ENCODE measurements at places on chromosomes 4 and X.

GRCh38 chr4:54066718-54067129 is 2.3 kb upstream of the CHIC2 start:
- DNase-seq = no peak

DNA sequence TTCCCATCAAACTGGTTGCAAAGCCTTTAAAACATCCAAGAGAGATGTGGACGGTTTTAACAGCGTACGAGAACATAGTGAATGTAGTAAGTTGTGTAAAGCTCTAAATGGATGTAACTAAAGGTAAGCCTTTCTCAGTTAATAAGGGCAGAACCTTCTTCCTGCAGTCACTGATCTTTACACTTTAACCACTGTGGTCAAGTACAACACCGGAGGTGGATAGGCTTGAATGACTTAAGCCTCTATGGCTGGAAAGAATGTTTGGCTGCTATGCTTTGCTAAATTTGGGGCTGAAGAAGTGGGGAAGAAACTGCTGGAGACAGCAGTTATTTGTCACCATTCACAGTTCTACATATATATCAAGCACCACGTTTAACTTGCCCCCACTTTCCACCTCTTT is 285.1 kb upstream of the FMR1 start:
- DNase-seq = no peak

GRCh38 chrX:130083656-130084382 is 26.5 kb downstream of the ELF4 start:
- DNase-seq = no peak

GRCh38 chr4:40606239-40606767 is 23.4 kb downstream of the RBM47 start:
- no peak for DNase-seq

DNA sequence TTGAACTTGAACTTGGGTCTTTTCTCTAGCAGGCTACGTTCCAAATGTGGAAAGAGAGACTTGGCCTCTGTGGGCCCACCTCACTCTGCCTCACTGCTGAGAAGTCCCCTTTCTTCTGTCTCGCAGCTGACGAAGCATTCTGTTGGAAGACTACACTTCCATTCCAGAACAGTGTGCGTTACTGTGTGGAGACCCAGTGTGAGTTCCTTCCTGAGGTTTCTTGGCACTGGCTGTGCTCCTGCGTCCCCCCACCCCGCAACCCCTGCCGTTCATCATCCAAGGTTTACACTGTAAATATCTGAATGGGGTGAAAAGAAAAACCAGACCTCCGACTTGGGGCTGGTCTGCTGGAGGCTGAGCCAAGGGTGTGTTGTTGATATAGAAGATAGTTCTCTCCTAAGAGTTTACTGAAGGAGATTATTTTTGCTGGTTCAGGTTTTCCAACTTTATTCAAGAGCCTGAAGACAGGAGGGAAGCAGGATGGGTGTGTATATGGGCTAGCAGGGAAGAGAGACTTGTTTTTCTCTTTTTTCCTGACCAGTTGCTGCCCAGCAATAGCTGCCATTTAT is 34.7 kb downstream of the NHSL2 start:
- DNase-seq = no peak

- no peak for DNase-seq
These were observed 8.5 kb downstream of the UNC5C start for GRCh38 chr4:95540227-95540626.

DNA sequence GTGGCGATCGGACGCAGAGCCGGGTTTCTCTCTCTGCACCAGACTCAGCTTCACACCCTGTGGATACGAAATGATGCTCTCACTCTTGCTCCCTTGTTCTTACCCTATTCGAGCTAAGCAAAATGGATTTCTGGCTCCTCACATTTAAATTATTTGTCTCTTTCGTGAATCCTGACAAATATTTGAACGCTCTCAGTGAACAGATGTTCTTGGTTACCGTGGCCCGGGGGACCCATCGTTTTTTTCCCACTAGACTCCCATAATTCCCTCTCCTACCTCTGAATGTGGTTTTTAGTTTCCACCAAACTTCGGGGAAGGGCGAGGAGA is 630 bp downstream of the SMARCA5 start:
- no peak for DNase-seq

DNA sequence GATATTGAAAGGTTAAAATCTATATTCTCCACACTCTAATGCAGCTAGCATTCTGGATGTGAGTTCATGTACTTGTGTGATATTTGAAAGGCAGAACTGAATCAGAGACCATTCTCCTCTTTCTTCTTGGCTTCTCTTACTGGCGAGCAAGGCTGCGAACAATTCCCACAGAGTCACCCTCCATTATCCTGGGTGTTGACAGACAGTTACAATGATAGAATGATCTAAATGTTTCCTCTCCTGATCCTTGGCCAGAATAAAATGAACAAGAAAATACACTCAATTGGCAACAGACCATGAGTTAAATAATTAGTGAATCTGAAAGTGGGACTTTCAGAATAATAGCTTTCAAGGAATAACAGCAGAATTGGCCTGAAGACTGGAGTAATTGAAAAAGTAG is 342.8 kb downstream of the RAPGEF2 start:
- no peak for DNase-seq

GRCh38 chrX:10577853-10578252 is 42.5 kb downstream of the MID1 start:
- no peak for DNase-seq

DNA sequence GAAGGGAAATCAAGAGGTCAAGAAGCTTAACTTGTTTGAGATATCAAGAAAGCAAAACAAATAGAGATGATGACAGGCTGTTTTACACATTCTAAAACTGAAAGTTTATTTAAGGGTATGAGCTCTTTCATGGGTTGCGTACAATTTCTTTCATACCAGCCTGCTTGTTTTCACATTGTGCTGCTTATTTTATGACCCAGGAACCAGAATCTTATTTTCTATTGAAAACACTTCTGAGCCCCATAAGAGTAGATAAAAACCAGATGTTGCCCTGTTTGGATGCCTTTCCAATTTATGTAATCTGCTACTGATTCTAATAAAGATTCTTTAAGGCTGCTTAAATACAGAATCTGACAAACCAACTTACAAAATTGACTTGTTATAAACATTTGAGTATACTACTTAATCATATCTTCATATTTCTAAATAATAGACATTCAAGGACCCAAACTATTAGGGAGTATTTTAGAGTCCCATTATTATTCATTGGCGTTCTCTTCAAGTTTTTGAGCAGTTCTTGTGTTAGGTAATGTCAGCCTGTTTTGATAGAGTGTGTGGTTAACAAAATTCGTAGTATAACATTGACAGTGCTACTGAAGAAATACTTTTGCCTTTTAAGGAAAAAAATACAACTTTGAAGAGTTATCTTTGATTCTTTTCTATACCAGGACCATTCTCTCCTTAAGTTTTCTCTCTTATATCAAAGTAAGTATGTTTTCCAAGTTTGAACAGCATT is 74.4 kb downstream of the PDLIM5 start:
- DNase-seq = no peak

DNA sequence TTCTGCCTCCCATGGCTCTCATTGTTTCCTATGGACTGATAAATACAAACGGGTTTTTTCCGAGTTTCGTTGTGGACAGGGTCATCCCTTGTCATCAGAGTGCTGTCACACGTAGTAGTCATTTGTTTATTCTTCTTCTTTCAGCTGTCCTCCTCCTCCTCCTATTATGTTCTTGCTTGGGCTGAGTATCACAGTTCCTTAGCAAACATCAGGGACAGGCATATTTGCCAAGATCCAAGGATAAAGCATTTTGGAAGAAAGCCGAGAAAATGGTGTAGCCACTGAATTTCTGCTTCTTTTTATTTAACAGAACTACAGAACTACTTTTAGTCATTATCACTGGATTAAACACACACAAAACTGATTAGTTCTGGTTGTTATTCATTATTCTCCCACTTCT is 167.9 kb downstream of the MAML3 start:
- no peak for DNase-seq

DNA sequence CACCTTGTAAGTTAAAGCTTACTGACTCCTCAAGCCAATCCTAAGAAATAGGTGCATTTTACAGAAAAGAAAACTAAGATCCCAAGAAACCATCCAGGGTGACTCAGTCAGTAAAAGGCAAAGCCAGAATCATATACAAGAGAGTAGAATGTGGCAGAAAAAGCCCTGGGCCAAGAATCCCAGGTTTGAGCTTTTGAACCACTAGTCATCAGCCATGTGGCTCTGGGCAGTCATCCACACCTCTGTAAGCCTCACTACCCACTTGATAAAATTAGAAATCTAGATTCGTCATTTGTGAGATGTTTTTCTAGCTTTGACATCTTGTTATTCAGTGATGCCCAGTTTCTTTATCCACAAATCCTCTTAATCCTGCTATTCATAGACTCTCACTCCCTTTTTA is 122.2 kb upstream of the PDE5A start:
- no peak for DNase-seq

- no peak for DNase-seq
These were observed 2052.9 kb downstream of the ARAP2 start for GRCh38 chr4:34191443-34191842.

DNA sequence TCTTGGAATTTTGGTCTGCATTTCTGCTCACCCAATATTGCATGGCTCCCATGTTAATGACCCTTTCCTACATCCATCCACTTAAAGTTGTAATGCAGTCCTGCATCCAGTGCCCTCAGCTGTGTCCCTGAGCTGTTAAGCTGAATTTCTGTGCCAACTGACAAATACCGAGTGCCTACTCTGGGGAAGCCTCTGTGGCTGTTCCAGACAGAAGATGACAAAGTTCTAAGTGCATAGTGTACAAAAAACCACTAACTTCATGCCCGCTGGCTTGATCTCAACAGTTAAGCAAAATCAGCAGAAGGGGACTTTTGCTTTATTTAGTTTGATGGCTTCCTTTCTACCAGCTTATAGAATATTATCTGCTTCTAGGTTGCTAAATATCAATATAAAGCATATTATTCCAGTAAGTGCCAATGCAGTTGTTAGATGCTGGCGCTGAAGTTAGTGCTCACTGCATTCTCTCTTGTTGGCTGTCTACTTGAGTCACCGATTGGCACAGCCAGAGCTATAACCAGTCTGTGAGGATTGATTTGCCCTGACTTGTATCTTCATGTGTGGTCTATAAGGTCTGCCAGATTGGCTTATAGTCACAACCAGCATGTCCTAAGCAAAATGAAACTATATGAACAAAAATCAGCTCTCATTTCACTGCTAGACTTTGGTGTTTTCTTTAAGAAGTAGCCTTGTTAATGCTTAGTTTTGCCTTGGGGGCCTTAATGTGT is 98.9 kb downstream of the KLHL8 start:
- DNase-seq = no peak

- DNase-seq = no peak
These were observed 53.5 kb upstream of the PDE5A start for GRCh38 chr4:119682099-119682498.

DNA sequence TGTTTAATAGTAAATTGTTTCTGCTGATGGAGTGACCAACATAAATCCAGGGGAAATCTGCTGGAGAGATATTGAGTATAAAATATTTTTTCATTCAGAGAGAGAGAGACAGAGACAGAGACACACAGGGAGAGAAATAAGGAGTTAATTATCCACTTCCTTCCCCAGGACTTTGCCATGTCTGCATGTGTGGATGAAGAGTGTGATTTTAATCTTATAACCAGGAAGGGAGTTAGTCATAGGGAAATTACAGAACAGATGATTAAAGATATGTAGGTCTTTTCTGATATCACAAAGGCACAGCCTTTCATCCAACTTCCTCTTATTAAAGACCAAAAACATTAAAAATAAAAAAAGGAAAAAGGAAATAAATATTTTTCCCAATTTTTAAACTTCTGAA is 526.3 kb downstream of the SPRY1 start:
- no peak for DNase-seq

- no peak for DNase-seq
These were observed 690.3 kb upstream of the FAM241A start for GRCh38 chr4:111454961-111455360.

GRCh38 chr4:72969976-72970375 is 99.5 kb downstream of the COX18 start:
- no peak for DNase-seq

GRCh38 chrX:83510510-83511062 is 2.5 kb downstream of the POU3F4 start:
- DNase-seq = no peak

DNA sequence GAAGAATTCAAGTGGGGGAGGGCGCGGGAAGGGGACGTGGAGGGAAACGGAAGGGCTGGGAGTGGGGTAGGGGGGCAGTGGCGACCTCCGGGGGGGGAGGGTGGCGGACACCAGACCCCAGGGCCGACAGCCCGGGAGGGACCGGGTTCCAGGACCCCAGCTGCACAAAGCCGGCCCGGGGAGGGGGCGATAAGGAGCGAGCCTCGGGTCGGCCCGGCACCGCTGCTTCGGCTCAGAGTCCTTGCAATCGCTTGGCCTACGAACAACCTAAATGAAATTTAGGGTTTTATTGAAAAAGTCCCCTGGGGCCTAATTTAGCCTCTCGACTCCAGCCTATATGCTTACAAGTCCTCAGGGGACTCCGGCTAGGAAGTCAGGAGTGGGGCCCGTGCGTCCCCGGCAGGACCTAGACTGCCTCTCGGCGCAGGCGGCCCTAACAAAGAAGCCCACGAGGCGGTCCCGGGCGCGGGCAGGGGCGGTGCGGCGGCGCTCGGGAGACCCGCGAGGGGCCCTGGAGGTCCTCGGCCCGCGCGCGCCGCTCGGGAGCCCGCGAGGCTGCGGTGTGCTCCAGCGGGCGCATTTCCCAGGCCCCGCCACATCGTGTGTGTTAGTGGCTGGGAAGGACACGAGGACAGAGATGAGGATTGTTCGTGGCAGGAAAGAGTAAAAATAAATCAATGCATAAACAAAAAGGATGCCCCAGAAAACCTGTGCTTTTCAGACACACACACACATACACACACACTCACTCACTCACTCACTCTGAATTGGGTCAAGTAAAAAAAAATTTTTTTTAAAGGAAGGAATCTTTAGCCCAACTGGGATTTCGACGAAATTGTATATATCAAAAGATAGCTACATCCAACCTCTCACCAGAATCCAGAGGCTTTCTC is 70.0 kb downstream of the MGST2 start:
- no peak for DNase-seq

- no peak for DNase-seq
These were observed 567.4 kb upstream of the CPEB2 start for GRCh38 chr4:14434916-14435315.

- DNase-seq = no peak
These were observed 83.7 kb upstream of the DHRSX start for GRCh38 chrX:2584251-2585157.

GRCh38 chrX:27491397-27491796 is 28.3 kb upstream of the PPP4R3C start:
- DNase-seq = no peak

DNA sequence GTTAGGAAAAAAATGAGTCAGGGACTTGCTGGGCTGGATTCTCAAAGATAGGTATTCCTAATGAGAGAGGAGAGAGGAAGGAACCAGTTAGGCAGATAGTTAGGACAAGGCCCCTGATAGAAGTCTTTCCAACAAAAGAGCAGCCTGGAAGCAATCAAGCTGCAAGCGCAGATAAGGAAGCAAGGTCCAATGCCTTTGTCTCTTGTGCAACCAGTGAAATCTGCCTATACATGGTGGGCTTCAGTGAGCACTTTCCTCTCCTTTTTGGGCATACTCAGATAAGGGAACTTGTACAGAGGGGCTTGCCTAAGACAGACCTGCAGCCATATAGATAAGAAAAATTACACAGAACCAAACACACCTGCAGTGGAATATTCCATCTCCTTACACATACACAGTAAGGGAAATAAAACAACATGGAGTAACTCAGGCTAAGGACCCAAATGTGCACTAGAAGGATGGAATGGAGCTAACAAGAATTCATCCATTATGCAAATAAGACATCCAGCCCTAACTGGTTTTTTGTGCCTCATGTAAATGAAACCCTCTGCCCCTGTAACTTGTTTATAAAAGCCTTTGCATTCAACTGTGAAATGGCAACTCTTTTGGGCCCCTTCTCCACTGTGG is 68.8 kb downstream of the PCDH18 start:
- no peak for DNase-seq

GRCh38 chr4:176210101-176210500 is 14.7 kb upstream of the SPATA4 start:
- DNase-seq = no peak
